NCI-H345 (cell line): ENCODE measurements at places on chromosomes 1 and 21.

DNA sequence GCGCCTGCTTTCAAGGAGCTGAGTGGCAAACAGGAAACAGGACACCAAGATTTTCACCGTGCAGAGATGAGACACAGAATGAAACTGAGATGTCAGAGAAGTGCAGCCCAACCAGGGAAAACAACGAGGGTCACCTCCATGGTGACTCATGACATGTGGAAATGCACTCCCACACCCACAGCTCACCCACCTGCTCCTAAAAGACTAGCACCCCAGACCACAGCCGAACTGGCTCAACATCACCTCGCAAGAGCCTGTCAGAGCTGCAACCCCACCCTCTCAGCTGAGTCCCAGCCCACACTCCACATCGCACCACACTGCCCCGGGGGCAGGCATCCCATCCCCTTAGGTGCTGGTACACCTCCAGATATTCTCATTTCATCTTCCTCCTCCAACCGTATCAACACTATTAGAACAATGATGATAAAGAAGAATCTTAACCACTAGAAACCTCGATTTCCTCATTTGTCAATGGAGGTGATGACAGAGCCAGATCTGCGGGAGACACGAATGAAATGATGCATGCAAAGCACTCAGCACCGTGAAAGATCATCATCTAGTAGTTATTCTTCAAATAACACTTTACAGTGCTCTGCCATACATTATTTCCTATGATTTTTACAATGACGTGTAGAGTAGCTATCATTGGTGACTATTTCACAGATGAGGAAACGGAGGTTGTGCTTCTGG, 103.2 kb downstream of the DMRTB1 start:
- peak; percentile 66 for DNase-seq

DNA sequence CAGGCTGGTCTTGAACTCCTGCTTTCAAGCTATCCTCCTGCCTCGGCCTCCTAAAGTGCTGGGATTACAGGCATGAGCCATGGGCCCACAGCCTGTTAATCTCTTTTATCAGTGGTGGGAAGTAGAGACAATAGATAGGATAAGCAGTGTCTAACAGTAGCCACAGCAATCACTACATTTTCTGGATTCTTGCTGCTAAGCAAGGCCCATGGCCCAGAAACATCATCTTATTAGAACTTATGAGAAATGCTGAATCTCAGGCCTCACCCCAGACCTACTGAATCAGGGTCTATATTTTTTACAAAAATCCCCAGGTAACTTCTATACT, 29.7 kb downstream of the IGFN1 start:
- DNase-seq: no peak

DNA sequence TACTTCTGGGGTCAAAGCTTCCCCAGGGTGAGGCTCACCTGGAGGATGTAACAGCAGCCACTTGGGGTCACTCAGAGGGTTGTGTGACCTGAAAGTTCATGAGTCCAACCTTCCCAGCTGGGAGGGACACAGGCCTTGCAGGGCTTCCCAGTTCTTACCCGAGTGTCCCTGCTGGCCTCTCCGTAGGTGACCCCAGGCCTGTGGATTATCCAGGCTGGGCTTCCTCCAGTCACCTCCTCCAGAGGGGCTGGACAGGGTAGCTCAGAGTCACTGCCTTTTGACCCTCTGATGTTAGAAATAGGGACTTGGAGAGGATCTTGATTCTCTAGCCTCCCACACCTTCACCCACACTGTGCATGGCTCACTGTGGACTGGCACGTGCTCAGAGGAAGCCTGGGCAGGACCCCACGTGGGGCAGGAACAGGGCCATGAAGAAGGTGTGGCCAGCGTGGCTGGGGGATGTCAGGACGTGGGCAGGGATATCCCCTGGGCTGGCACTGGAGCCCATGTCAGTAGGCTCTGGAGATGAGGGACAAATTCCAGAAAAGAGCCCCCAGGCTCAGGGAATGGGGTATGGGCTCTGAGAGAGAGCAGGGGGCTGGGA, 131.8 kb downstream of the ACTL8 start:
- no peak for DNase-seq

DNA sequence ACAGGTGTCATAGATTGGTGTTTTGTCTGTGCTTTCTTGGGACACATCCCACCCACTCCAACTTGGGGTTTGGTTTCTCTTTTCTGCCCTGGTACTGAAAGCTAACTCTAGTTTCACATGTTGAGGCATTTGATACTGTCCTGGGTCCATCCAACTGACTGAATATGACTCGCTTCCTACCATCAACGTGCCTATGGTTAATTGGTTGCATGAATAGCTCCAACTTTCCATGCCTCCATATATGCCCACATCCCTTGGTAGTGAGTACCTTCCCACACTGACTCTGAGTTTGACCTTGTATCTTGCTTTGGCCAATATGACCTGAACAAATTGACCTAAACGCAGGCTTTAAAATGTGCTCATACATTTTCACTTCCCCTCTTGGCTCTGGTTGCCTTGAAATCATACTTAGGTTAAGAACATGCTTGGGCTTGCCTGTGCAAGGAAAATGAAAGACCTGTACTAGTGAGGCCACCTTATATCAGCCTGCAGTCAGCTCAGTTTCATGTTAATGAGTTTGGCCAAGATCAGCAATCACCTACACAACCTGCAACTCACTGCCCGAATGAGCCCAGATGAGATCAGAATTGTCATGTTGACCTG, 81.0 kb upstream of the KCNK2 start:
- no peak for DNase-seq

GRCh38 chr1:155205969-155206593, 1.6 kb downstream of the THBS3 start:
- no peak for DNase-seq

DNA sequence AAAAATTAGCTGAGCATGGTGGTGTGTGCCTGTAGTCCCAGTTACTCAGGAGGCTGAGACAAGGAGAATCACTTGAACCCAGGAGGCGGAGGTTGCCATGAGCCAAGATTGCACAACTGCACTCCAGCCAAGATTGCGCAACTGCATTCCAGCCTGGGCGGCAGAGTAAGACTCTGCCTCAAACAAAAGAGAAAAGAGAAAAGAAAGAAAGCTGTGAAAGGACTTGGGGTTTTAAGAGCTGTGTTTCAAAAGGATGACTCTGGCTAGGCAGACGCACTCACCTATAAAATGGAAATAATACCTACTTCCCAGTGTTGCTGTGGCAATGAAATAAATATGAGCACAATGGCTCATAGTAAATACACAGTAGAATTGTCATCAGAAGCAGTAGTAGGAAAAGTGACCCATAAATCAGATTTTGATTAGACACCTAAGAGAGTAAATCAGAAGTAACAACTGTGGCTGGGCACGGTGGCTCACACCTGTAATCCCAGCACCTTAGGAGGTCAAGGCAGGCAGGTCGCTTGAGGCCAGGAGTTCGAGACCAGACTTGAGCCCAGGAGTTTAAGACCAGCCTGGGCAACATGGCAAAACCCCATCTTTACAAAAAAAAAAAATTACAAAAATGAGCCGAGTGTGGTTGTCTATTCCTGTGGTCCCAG, 45.9 kb upstream of the PUM1 start:
- DNase-seq: no peak

GRCh38 chr1:152515434-152515783, 1.1 kb downstream of the CRCT1 start:
- DNase-seq: no peak

DNA sequence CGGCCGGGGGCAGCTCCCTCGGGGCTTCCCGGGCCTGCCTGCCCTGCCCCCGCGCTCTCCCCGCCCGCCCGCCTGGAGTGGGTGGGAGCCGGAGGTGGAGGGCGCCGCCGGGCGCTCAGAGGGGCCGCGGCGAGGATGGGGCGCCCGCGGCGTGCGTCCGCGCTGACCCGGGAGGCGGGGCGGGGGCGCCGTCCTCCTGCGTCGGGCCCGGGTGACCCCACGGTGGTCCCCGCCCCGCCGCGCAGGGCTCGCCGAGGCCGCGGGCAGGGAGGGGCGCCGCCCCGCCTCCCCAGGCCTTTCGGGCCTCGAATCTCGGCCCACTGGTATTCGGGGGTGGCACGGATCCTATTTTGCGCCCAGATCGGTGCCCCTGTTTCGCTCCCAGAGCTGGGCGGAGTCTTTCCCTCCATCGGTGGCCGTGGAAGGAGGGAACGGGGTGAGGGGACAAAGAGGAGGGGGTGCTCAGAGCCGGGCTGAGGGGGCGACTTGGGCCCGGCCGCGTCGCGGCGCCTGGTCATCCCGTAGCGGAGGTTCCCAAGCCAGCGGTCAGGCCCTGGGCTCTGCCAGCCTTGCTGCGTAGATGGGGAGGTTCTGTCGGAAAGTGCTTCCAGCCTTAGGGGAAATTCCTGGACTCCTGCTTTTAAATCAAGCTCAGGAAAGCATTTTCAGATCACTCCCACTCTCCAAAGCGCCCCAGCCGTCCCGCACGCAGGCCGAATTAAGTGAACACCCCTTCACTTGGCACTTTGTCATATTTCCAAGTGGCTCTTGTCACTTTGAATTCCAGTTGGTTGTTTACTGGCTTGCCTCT, 545 bp downstream of the PATJ start:
- DNase-seq: peak; percentile 55

GRCh38 chr1:196128835-196129234, 479.4 kb downstream of the KCNT2 start:
- DNase-seq: no peak

- DNase-seq: no peak
Measured at GRCh38 chr21:44901391-44902074, 19.2 kb downstream of the ITGB2 start.

DNA sequence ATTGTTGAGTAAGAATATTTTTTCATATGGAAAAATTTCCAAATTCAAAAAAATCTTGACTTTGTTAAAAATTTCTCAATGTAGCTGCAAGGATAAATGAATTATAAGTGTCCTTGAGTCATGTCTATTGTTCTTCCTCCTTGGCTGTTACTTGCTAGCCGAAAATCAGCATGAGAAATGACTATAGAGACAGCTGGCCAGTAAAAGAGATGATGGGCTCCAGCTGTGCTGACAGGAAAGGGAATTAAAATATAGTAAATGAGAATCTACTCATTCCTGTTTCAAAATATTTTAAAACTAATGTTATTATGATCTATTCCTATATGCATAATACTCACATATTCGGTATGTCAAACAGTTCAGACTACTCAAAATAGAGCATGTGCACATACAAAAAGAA, 1292.6 kb downstream of the BRINP3 start:
- DNase-seq: no peak

- DNase-seq: no peak
Measured at GRCh38 chr21:43352568-43353281, 74.2 kb downstream of the SIK1 start.

DNA sequence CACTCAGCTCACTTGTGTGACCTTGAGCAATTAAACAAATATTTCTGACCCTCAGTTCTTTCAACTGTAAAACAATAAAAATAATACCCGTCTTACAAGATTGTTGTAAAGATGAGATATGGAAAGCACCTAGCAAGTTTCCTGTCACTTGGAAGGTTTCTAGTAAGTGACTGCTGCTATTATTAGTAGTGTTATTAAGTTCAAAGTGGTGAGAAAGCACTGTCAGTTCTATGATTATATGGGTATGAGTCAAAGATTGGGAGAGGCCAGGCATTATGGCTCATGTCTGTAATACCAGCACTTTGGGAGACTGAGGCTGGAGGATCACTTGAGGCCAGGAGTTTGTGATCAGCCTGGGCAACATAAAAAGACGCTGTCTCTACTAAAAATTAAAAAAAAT, 145.4 kb downstream of the C1orf21 start:
- no peak for DNase-seq

- DNase-seq: no peak
Measured at GRCh38 chr1:119079881-119080280, 60.6 kb downstream of the WARS2 start.

- DNase-seq: peak; percentile 78
Measured at GRCh38 chr1:52842643-52843310, at the start of gene ZYG11A. TSS of gene ZYG11A (plus strand) at chr1:52842760. CDS start at chr1:52842884, 124 bp downstream.

GRCh38 chr1:71582673-71583072, 501.8 kb upstream of the ZRANB2 start:
- DNase-seq: no peak

DNA sequence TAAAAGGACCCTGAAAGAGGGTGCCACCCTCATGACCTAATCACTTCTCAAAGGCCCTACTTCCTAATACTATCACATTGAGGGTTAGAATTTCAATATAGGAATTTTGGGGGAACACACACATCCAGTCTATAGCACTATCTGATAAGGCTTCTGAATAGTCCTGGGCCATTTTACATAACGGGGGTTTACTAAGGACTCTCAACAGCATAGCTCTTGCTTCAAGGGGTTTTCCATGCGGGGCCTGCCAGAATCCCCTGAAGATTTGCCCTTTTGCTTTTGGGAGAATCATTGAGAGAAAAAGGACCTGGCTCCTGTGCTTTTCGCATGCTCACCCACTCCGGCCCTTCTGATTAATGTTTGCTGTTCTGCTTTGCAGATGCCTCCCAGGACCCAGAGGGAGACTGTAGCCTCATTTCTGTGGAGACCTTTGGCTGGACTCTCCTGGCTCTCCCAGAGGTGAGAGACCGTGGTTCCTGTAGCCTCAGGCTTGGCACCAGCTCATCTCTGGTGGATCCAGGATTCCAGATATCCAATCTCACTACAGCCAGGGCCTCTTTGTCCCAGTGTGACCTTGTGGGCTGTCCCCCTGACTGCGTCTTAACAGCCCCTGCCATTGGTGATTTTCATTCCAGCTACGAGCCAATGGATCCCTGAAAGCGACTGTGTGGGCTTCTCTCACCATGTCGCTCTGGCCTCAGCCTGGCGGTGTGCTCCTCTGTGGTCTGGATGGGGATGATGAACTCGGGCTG, 72.6 kb downstream of the DDR2 start:
- no peak for DNase-seq

DNA sequence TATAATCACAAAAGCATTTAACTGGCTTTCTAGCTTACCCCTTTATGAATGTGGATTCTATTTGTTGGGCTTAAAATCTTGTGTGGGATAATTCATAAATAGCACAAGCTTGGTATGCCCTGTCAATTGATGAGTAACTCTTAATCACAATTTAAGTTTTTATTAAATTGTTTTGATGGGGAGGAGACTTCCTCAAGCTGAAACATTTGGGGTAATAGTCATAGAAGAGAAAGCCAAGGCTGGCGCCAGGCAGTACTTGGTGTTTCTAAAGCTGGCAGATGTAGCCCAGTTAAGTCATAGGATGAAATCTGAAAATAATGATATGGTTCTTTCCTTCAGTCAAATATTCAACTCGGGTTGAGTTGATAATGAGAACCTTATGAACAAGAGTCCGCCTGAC, 167.2 kb downstream of the FMN2 start:
- DNase-seq: no peak

DNA sequence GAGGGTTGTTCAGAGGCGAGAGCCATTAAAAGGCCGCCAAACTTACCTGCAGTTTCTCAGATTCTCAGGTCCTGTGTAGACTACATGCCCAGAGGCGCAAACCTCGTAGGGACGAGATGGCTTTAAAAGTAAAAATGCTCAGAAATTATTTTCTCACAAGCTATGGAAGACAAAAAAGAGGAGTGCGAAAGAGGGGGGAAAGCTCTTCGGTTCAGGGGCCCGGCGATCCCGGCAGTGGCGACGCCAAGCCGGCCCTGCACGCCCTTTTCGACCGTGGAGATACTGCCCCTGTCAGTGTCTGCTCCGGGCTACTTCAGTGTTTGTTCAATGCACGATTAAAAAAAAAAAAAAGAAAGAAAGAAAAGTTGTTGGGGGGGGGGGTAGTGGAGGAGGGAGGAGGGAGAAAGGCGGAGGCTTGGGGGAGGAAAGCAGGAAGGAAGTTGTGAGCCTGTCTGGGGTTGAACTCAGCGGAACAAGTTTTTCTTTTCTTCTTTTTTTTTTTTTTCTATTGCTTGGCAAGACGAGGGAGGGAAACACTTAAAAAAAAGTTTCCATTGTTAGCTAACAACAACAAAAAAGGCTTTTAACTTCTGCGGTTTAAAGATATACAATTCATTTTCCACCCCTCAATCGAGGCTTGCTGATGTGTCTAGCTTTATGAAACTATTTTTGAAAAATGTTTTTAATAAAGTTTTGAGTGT, at the start of gene ITPKB:
ITPKB (minus strand) TSS at position 288 of the 701 bp plus-strand sequence. CDS start 1,824 bp downstream, outside the sequence.
- DNase-seq: no peak
